Fibroblast of skin of scalp (primary cell): ENCODE measurements at places on chromosomes 5 and 9.

- DNase-seq: peak; percentile 50
These were observed 249.0 kb upstream of the ZNF608 start for GRCh38 chr5:124995421-124995820.

- peak; percentile 76 for DNase-seq
These were observed 174.0 kb downstream of the MAN2A1 start for GRCh38 chr5:109863752-109864151.

DNA sequence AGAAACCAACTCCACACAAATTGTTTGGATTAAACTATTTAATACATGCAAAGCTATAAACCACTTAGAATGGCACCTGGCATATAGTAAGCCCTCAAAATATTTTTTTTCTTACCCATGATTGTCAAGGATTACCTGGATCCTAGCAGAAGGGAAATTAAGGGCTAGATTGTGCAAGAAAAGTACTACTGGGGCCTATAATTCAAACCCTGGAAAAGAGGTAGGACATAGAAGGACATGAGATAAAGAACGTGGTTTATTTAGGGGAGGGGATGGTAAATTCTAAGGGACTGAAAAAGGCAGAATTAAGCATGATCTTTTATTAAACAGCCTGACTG lies 14.9 kb upstream of the ARL15 start:
- no peak for DNase-seq

DNA sequence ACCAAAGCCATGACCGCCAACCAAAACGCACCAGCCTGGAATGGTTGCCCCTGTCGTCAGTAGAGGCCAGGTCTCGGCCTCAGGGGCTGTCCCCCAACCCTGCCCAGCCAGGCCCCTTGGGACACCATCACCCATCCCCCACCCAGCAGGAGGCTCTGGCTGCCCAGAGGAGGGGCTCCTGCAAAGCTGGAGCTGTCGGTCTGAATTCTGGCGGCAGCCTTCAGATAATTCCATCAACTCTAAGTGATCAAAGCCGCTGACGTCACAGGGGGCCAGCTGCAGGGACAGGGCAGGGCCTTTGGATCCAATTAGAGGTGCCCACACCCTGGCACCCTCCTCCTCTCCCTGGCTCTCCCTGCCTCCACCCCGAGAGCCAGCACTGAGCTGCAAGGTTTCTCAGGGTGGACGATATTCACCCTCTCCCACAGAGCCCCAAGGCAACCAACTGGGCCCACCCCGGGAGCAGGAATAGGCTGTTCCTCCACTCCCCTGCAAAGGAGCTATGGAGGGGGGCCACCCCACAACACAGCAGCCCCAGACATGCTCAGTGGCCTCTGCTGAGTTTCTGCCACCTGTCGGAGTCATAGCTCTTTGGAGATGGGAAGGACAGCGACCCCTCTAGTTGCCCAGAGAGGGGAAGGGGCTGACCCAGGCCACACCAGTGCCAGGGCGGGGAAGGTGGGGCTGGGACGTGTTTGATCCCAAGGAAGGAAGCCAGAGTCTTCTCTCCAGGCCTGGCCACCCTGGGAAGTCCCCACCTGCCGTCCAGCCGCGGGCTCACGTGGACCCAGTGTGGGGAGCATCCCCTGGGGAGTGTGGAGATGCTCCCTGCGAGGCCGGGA lies 78.4 kb downstream of the NTNG2 start:
- no peak for DNase-seq

DNA sequence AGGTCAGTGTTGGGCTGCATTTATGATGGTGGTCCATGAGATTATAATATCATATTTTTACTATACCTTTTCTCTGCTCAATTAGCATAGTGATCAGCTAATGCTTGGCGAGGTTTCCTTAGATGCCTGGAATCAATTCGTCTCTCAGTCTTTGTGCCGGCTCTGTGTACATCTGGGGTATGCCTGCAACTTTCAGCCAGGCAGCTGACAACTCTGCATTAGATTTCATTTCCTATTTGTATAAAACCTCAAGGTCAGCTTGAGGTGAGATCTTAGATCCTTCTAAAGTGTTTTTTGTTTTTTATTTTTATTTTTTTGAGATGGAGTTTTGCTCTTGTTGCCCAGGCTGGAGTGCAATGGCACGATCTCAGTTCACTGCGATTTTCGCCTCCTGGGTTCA lies 86.8 kb downstream of the MELK start:
- DNase-seq: no peak

DNA sequence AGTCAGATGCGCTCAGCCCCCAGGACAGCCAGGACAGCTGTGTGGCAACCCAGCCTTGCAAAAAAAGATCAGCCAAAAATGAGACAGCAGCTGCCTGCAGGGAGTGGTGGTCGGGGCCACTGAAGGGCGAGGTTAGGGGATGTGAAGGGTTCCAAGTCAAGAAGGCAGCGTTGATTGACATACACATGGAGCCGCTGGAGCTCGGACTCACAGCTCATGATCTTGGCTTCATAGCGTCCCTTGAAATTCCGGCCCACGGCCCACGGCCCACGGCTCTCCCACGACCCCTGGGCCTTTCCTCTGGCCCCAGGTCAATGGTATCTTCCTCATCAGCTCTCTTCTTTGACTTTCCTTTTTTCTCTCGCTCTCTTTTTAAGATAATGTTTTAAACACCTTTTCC lies 390.0 kb upstream of the IRX4 start:
- no peak for DNase-seq

- no peak for DNase-seq
These were observed 79.0 kb downstream of the GDA start for GRCh38 chr9:72228282-72228681.

DNA sequence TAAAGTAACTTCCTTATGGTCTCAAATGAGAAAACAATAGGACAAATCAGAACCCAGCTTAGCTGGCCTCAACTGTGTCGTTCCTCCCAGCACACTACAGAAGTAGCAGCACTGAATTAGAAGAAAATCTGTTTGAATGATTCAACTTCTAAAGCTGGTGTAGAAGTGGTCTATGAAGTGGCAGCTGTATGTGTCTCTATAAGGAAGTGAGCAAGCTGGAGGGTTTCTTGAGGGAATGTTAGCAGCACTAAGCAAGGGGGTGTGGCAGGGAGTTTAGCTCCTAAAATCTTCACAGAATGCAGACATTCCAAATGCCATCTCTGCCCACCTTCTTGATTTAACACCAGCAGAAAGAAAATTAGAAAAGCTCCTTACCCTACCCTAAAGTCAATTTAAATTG lies 4.1 kb downstream of the KLF9 start:
- peak; percentile 31 for DNase-seq

- DNase-seq: peak; percentile 87
These were observed 145.3 kb upstream of the ZNF462 start for GRCh38 chr9:106717686-106718085.

GRCh38 chr5:622359-622758 lies 10.2 kb downstream of the CEP72 start:
- DNase-seq: no peak

GRCh38 chr9:99253772-99254431 lies 31.8 kb downstream of the SEC61B start:
- DNase-seq: no peak

- DNase-seq: no peak
These were observed at the start of gene CBY3 for GRCh38 chr5:179680780-179681401. TSS of gene CBY3 (minus strand) at chr5:179681034. CDS start at chr5:179680918, 116 bp downstream.

GRCh38 chr5:58040846-58041245 lies 419.0 kb downstream of the PLK2 start:
- DNase-seq: no peak

DNA sequence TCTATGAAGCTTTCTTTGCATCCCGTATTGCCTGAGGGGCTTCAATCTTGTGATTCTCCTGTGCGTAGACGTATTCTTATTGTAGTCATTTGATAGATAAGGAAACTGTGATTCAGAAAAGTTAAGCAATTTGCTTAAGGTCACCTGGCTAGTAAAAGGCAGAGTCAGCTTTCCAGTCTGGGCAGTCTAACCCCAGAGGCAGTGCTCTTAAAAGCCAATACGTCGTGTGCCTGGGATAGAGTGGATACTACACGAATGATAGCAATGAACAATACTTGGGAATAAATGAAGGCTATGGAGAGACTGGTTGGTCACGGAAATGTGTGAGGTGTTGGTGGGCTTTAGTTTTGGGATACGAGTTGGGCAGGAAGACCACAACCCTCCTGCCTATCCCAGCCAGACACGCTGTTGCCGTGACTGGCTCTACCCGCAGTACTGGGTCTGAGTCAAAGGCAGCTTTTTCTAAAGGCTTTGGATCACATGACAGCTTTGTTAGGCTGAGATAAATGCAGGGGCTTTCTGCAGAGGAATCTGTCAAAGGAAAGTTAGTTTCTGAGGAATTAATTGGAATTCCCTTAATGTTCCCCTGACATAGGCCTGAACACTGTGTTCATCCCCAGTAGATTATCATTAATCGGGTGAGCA lies 302.6 kb downstream of the KIF4B start:
- DNase-seq: no peak

- DNase-seq: no peak
These were observed 60.8 kb downstream of the FGF18 start for GRCh38 chr5:171480239-171480638.

DNA sequence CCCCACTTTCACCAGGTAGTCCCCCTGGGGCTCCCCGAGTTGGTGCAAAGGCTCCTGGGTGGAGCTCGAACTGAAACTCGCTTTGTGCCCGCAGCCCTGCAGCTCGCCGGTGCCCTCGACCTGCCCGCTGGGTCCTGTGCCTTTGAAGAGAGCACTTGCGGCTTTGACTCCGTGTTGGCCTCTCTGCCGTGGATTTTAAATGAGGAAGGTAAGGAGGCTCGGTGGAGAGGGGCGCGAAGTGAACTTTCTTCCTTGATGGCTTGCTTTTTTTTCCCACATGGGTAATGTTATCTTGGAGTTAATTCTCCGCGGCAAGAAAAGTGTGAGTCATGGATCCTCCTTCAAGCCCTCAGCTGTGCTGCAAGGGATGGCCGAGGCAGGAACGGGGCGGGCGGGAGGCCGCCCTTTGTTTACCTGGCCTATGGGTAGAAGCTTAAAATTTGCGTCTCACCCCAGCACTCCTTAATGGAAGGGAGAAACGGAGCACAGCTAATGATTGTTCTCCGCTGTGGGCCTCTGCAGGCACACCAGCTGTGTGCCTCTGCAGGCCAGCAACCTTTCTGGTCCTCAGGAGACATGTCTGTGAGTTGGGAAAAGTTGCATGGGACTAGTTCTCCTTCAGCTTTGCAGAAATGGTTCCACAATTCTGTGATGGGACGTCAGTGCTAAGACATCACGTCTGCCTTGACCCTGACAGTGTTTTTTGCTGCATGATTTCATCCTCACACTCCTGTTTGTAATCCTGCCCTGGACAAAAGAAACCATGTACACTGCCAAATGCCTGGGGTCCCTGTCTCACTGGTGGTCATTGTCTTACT lies 1.1 kb downstream of the MAMDC2 start:
- peak; percentile 30 for DNase-seq

DNA sequence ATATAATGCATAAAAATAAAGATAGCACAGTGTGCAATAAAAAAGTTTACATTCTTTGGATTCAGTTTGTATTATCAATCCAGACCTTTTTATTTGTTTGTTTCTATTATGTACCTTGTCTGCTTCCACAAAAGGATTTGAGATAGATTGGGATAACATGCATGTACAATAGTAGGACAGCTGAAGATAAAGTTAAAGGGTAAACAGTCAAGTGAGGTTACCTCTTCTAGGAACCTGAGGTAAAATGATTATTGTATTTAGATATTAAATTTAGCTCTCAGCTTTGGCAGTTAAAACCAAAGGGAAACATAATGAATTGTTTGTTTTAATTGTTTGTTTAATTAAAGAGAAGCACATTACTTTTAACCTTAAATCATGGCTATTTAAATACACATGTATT lies 81.7 kb downstream of the ZCCHC7 start:
- DNase-seq: no peak

GRCh38 chr5:10565785-10566542 lies 2.1 kb downstream of the ANKRD33B start:
- DNase-seq: no peak

- peak; percentile 87 for DNase-seq
These were observed 42.2 kb upstream of the FBP1 start for GRCh38 chr9:94681508-94681907.

DNA sequence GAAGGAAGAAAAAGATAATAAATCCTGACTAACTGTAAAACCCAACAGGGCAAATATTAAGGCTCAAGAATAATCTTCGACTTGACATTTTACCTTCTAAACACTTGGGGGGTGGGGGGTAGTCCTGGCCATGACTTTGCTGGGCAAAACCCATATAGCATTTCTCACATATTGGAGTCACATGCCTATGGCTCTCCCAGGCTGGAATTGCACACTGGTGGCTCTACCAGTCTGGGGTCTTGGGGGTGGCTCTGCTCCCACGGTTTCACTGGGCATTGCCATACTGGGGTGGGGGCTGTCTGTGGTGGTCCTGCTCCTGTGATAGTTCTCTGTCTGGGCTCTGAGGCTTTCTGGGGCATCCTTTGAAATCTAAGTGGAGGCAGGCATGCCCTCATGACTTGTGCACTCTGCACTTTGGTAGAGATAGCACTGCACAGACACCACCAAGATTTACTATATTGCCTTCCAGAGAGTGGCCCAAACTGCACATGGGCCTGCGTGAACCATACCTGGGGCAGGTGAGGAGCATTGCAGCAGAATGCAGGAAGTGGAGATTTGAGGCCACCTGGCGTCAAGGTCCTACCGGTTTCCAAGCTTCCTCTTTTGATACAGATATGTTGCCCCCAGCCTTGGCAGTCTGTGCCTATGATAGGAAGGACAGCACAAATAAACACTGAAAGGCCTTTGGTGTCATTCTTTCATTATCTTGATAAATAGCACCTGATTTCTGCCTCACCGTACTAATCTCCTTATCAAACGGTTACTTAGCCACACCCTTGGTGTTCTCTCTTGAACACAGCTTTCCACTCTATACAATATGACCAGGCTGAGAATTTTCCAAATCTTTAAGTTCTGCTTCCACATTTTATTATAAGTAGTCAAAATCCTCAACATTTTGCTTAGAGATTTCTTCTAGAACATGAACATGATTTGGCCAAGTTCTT lies 29.8 kb downstream of the BAAT start:
- DNase-seq: no peak

DNA sequence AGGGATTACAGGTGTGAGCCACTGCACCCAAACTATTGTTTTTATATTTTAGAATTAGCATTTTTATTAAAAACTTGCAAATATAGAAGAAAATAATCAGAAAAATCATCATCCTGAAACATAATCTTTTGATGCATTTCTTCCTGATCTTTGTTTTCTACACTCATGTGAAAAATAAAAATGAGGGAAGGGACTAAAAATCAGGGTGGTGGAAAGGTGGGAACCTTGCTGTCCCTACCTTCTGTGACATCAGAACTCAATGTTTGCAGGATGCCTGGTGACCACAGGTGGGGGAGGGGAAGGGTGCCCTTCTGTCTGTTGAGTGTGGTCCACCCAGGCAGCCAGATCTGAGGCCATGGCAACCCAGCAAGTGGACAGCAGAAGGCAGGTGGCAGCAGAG lies at the start of gene SMIM23:
TSS of gene SMIM23 (plus strand) at position 301 of the 400 bp plus-strand sequence. CDS start at position 356, 55 bp downstream.
- no peak for DNase-seq

- DNase-seq: peak; percentile 38
These were observed 21.9 kb upstream of the PLIN2 start for GRCh38 chr9:19149230-19149629.

GRCh38 chr9:115808695-115809094 lies 344.9 kb upstream of the PAPPA start:
- DNase-seq: no peak
